Esophagus muscularis mucosa (tissue), 4 donors: ENCODE measurements at places on chromosomes 4 and X. TPM values are rescaled to one million over a fixed set of nuclear protein-coding genes. Genes with fewer than 3 reads are reported as not detected.
A peak's percentile ranks its signal among the peaks of the same experiment; 100 is the strongest.

The HTRA3 gene
- 59.8 TPM for total RNA-seq

The ARX gene
- total RNA-seq, result not detected

The ZNF41 gene
- total RNA-seq, result 9.0 TPM

The CCKAR gene
- total RNA-seq, result 1.7 TPM

GRCh38 chr4:140256335-140256734, 102.4 kb upstream of the MAML3 start:
- no peak for DNase-seq
- no peak overlapping the region for H3K27ac ChIP-seq
- H3K36me3 ChIP-seq, result no peaks in the 10 kb centered on the region
- peaks cover 38% of the 10 kb centered on the region for H3K4me1 ChIP-seq

- H3K36me3 ChIP-seq, result no peaks in the 10 kb centered on the region
- H3K27me3 ChIP-seq, result no peaks in the 10 kb centered on the region
- peak; percentile 98 for DNase-seq
- H3K4me3 ChIP-seq, result peak within 1 kb of the TSS; percentile 88
Observed at GRCh38 chr4:110622841-110623717, at the start of gene PITX2. PITX2 (minus strand) TSS chr4:110623077; CDS start chr4:110622460, 617 bp downstream.

DNA sequence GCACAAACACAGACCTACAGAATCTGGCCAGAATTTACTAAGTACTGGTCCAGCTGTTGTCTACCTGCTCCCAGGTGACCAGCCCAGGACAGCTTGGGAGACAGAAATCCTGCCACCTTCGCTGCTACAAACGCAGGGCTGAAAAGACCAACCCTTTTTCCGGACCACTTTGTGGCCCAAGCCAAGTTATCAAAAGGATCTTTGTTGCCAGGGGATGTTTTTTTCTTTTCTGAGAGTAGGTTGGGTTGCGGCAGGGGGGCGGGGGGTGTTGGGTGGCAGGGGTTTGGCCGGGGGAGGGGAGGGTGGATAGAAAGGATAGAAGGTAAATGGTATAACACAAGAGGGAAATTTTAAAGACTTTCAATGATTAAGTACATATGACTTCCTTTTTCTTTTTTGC, 63.4 kb downstream of the STOX2 start:
- no peak overlapping the region for H3K27ac ChIP-seq
- no peak for DNase-seq
- H3K4me1 ChIP-seq, result no peaks in the 10 kb centered on the region
- no peaks in the 10 kb centered on the region for H3K36me3 ChIP-seq
- H3K27me3 ChIP-seq, result no peaks in the 10 kb centered on the region

- H3K27me3 ChIP-seq, result no peaks in the 10 kb centered on the region
- no peak overlapping the region for H3K27ac ChIP-seq
- no peak for DNase-seq
- no peak overlapping the region for H3K4me3 ChIP-seq
Observed at GRCh38 chrX:121151293-121151692, 103.9 kb downstream of the GLUD2 start.
